Left lung (tissue), 14 donors: ENCODE measurements at places on chromosomes 12 and 14. TPM values are rescaled to one million over a fixed set of nuclear protein-coding genes. Genes with fewer than 3 reads are reported as not detected.
A peak's percentile ranks its signal among the peaks of the same experiment; 100 is the strongest.

Gene CKAP4
- 86.0 TPM for total RNA-seq

Gene EPYC
- not detected for total RNA-seq

Gene SLC10A1
- not detected for total RNA-seq

Gene PACS2
- 69.7 TPM for total RNA-seq

Gene PLCZ1
- not detected for total RNA-seq

Gene SLCO1B1
- not detected for total RNA-seq

Gene GPR137C
- 1.8 TPM for total RNA-seq

Gene ASIC1
- total RNA-seq, result 2.1 TPM

Gene MOK
- 10.1 TPM for total RNA-seq

DNA sequence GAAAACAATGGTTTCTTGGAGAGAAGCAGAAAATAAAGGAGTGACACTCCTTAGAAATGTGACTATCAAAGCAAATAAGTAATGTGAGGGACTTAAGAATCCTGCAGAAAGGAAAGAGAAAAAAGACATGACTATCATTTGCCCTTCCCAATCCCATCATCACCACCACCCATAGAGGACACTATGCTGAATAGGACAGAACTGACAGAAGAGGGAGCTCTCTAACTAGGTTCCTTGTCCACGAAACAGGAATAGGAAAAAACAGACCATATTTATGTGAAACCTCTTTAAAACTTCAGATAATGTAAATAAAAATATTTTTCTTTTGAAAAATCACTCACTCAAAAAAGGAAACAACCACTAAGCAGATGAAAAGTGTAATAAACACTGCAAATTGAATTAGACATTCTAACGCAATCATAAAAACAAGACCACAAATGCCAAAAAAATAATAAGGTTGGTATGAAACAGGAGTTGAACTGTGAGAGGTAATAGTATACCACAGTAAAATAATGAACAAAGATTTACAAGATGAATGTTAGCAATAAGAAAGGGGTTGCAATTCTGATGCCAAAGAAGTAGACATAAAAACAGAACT lies 24.1 kb downstream of the KLRD1 start:
- H3K4me3 ChIP-seq, result no peak overlapping the region
- H3K36me3 ChIP-seq, result no peaks in the 10 kb centered on the region
- H3K27ac ChIP-seq, result no peak overlapping the region
- H3K4me1 ChIP-seq, result no peaks in the 10 kb centered on the region
- DNase-seq, result peak; percentile 66

GRCh38 chr14:86357876-86358275 lies 827.9 kb downstream of the FLRT2 start:
- no peak for DNase-seq
- H3K27ac ChIP-seq, result no peak overlapping the region
- H3K36me3 ChIP-seq, result no peaks in the 10 kb centered on the region
- no peak overlapping the region for H3K4me3 ChIP-seq

DNA sequence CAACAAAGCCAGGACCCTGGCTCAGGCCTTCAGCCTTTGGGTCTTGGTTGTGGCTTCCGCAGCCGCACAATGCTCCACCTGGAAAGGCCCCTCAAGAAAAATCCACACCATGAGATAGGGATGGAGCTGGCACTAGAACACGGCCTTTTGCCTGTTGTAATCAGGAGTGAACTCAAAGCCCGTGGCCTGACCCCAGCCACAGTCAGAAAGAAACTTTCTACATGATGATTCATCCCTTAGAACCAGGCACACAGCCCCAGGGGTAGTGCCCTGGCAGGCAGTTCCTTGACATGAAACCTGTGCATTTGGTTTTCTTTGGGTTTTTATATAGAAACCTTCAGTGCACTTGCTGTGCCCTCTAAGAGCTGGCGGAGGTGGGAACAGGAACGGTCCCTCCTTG lies 5.1 kb downstream of the CLMN start:
- no peaks in the 10 kb centered on the region for H3K36me3 ChIP-seq
- no peaks in the 10 kb centered on the region for H3K27me3 ChIP-seq
- peak overlapping the region; percentile 76 for H3K27ac ChIP-seq
- H3K4me3 ChIP-seq, result no peak overlapping the region
- DNase-seq, result no peak
- peaks cover 10% of the 10 kb centered on the region for H3K4me1 ChIP-seq

GRCh38 chr12:14403711-14404196 lies 38.3 kb downstream of the ATF7IP start:
- H3K4me1 ChIP-seq, result peaks cover 9% of the 10 kb centered on the region
- no peaks in the 10 kb centered on the region for H3K36me3 ChIP-seq
- DNase-seq, result no peak

DNA sequence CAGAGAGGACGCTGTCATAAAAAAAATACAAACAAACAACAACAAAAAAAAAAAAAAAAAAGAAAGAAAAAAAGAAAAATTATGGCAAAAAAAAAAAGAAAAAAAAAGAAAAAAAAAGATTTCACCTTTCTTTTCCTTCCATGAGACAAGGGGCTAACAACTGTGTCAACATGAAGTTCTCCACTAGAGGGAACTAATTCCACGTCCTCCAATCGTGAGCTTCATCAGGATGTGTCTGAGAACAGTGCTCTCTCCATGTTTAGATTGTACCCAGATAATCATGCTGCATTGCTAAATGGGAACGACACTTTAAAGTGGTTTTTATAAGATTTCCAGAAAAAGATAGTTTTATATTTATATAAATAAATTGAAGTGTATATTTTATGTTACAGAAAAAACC lies 96.2 kb upstream of the PTPRB start:
- no peaks in the 10 kb centered on the region for H3K27me3 ChIP-seq
- no peak overlapping the region for H3K4me3 ChIP-seq
- no peak for DNase-seq

- peak overlapping the region; percentile 98 for H3K27ac ChIP-seq
- no peaks in the 10 kb centered on the region for H3K4me1 ChIP-seq
- H3K4me3 ChIP-seq, result peak overlapping the region; percentile 70
Measured at GRCh38 chr12:92927436-92928281, 1.4 kb downstream of the EEA1 start.

DNA sequence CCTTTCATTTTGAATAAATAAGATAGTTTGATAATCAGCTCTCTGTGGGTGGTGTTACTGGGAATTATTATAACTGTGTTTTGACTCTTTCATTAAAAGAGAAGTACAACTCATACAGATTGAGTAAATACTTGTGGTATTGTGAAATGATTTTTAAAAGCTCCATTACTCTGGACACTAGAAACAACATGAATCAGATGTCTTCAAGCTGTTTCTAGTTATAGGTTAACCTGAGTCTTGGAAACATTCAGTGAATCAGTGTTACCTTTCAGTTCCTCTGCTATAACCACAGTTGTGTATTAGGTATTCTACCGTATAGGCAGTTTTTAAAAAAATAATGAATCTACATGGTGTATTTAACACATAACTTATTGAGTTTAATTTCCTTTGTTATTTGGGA lies 128.4 kb upstream of the SSTR1 start:
- no peaks in the 10 kb centered on the region for H3K27me3 ChIP-seq
- no peak for DNase-seq
- H3K4me3 ChIP-seq, result no peak overlapping the region

GRCh38 chr14:80434574-80435321 lies 223.4 kb upstream of the DIO2 start:
- no peak for DNase-seq
- H3K4me3 ChIP-seq, result no peak overlapping the region
- no peaks in the 10 kb centered on the region for H3K4me1 ChIP-seq
